ENCODE measurements at places on chromosomes 2 and 18. TPM values are rescaled to one million over a fixed set of nuclear protein-coding genes. Genes with fewer than 3 reads are reported as not detected.
A peak's percentile ranks its signal among the peaks of the same experiment; 100 is the strongest.

Gene TMEM163
- total RNA-seq = 8.9 TPM

Gene LYG2
- total RNA-seq = not detected

Gene SOCS6
- 16.2 TPM for total RNA-seq

Gene HSPE1
- total RNA-seq = 122 TPM

- DNase-seq = no peak
Measured at GRCh38 chr2:157786663-157787363, 89.3 kb downstream of the ACVR1 start.

DNA sequence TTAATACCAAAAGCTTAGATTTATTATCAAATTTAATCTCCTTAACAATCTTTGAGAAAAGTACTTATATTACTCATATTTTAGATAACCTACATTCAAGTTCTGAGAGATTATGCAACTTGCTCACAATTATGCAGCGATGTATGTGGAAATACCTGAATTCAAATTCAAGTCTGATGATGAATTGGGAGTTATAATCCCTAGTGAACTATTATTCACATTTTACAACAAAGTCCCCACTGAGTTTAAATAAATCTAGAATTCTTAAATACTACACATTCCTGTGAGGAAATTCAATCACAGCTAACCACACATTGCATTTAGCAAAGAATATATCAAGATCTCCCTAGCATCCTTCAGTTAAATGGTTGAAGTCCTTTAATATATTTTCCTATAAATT is 278.4 kb downstream of the NOL4 start:
- DNase-seq = no peak

- DNase-seq = no peak
Measured at GRCh38 chr18:52829876-52830405, 489.9 kb downstream of the DCC start.

GRCh38 chr18:49756671-49757362 is 56.5 kb downstream of the ACAA2 start:
- DNase-seq = no peak

- DNase-seq = no peak
Measured at GRCh38 chr2:513981-514706, 163.1 kb downstream of the TMEM18 start.

DNA sequence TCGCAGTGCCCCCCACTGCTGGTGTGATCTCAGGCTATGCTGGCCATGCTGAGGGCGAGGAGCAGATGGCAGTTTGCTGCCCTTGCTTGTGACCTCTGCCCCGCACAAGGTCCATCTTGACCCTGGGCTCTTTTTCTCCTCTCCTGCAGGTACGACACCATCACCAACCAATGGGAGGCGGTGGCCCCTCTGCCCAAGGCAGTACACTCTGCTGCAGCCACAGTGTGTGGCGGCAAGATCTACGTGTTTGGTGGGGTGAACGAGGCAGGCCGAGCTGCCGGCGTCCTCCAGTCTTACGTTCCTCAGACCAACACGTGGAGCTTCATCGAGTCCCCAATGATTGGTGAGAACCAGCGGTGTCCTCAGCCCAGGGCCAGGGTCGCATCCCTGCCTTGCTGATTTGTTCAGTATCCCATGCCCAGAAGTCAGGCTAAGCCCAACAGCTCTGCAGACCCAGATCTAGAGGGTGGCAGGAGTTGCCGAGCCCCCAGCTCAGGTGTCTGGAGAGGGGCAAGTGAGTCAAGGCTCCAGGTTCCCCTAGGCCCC is 223.8 kb downstream of the ATAD2B start:
- peak; percentile 30 for DNase-seq

DNA sequence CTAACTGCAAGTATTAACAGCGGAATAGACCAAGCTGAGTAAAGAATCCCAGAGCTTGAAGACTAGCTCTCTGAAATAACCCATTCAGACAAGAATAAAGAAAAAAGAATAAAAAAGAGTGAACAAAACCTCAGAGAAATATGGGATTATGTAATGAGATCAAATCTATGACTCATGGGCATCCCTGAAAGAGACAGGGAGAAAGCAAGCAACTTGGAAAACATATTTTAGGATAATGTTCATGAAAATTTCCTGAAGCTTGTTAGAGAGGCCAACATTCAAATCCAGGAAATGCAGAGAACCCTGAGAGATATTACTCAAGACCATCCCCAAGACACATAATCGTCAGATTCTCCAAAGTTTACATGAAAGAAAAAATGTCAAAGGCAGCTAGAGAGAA is 17.3 kb downstream of the PFN4 start:
- no peak for DNase-seq

GRCh38 chr2:131067465-131068125 is 25.7 kb downstream of the FAM168B start:
- no peak for DNase-seq

All from right atrium auricular region (tissue), 2 donors.